Stimulated activated CD4-positive, alpha-beta T cell treated with anti-CD3 and anti-CD28 coated beads, Interleukin-1b, Interleukin-23, amount 100 ng/mL, for 1 hour (primary cell): ENCODE measurements at places on chromosomes 12 and 14.

DNA sequence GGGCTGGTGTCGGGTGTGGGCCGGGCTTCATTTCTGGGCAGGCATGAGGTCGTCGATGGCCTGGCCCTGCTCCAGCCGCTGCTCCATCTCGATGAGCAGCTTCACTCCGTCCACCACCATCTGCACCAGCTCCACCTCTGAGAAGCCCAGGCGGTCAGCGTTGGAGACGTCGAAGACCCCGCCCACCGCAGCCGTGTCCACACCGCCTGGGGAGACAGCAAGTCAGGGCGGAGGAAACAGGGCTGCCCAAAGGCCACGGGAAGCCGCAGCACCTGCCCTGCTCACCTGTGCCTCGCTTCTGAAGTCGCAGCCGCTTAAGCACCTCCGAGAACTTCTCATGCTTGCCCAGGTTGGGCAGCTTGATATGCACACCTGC, 2.8 kb downstream of the CKB start:
- DNase-seq = no peak

DNA sequence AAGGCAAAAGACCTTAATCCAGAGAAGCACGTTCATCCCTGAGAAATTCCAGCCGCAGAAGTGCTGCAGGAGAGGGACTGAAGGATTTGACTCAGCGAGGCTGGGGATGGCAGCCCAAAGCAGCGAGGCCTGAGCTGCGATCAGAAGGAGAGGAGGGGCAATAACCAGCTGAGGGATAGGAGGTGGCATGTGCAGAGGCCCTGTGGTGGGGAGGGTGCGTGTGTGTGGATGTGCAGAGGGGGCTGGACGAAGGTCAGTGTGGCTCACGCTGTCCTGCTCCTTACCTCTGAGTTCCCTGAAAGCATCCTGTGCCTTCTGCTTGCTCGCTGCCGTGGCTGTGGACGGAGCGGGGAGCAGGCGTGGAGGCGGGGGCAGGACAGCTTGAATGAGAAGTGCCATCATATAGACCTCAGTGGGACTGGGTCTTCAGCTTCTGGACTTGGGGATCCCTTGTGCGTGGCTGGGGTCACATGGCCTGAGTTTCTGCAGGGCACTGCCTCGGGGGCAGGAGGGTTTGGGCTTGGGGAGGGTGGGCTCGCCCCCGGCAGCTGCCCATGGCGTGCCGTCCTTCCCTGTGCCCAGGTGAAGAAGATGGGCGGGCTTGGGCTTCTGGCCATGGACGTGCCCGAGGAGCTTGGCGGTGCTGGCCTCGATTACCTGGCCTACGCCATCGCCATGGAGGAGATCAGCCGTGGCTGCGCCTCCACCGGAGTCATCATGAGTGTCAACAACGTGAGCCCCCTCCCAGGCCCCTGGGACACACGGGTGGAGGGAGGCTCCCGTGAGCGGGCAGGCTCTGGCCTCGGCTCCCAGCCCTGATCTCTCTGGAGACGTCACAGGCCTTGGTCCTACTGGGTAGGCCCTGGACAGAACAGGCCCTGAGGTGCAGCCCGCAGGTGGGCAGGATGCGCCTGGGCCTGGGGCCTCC, 11.0 kb downstream of the ACADS start:
- no peak for DNase-seq

- no peak for DNase-seq
Observed at GRCh38 chr12:51891843-51892242, 3.9 kb downstream of the ANKRD33 start.

GRCh38 chr12:66025477-66025876, 105.1 kb downstream of the LLPH start:
- DNase-seq = no peak

GRCh38 chr14:54221432-54221803, 175.4 kb upstream of the CDKN3 start:
- no peak for DNase-seq

- DNase-seq = no peak
Observed at GRCh38 chr14:39446131-39446744, 14.0 kb upstream of the FBXO33 start.

GRCh38 chr12:6204533-6205143, 4.4 kb downstream of the CD9 start:
- DNase-seq = no peak

GRCh38 chr12:58513852-58514251, 406.5 kb downstream of the LRIG3 start:
- DNase-seq = no peak

DNA sequence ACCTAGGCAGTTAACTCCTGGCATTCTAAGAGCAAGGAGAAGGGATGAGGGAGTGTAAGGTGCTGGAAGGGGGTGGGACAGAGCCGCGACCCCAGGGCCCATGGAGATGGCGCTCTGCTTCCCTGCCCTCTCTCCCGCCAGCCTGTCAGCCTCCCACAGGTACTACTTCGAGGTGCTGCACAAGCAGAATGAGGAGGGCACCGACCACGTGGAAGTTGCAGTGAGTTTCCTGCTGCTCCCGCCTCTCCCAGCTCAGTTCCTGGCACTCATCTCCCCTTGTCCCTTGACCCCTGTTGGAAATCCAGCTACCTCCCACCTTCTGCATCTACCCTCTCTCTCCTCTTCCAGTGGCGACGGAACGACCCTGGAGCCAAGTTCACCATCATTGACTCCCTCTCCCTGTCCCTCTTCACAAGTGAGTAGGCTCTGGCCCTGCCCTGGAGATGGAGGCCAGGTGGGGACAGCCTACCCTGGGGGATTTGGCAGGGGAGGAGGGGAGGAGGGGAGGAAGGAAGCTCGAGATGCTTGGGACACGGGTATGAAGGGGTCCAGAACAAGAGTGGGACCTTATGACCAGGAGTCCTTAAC, 88.2 kb downstream of the B4GALNT3 start:
- no peak for DNase-seq

- no peak for DNase-seq
Observed at GRCh38 chr12:23756416-23756815, 193.1 kb downstream of the SOX5 start.

- DNase-seq = no peak
Observed at GRCh38 chr12:11877102-11877826, 193.5 kb upstream of the BCL2L14 start.

DNA sequence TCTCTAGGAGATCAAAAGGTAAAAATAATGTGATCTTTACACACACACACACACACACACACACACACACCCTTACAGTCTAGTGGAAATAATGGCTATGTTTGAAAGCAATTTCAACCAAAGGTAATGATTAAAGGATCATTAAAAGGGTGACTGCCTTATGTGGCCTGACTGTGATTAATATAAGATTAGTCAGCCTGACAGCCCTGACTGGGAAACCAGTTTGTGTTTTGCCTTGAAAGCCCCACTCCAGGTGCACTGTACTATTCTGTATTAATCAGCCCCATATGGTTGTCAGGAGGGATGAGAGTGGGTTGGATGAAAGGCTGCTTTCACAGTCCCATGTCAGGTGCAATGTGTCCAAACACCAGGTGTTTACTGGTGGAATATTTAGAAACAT, 10.5 kb downstream of the RASSF9 start:
- DNase-seq = no peak

GRCh38 chr12:2177003-2177402, 124.2 kb downstream of the CACNA1C start:
- no peak for DNase-seq

DNA sequence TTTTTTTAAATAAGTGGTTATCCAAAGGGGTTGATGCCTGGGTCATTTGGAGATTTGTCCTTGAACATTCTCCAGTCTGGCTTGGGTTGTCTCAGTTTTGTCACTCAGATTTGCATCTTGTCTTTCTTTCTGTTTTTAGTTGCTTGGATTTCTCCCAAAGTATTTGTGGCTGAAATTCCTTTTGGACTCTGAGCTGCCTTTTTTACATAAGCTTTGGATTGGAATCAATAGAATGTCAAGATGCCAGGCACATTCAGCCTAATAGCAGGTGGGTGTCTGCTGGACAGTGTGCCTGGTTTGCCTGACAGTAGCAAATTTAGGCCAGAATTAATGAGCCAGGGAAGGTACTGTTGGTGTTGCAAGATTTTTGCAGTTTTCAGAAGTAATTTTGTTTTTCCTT, 50.0 kb downstream of the FLRT2 start:
- DNase-seq = no peak

DNA sequence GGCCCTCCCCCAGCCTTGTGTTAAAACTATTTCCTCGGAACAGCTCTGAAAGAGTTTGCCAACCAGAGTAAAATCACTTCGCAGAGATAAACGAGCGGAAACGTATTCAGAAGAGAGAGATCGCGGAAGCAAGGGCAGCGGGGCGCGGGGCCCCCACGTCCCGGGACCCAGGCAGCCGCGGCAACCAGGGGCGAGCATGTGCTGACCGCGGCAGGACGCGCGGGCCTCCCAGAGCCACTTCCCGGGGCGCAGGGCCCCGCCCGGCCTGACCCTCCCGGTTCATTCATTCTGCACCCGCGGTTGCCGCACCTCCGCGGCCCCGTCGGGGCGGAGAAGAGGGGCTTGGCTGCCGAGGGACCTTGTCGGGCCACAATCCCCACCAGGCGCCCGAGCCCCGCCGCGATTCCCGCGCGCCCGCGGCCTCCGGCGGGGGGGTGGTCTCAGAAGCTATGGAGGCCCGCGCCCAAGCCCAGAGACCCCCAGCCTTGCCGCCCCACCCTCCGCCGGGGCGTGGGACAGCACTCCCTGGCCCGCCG, 598 bp downstream of the UBE2N start:
- no peak for DNase-seq

GRCh38 chr14:56738020-56738419, 72.3 kb downstream of the OTX2 start:
- no peak for DNase-seq

DNA sequence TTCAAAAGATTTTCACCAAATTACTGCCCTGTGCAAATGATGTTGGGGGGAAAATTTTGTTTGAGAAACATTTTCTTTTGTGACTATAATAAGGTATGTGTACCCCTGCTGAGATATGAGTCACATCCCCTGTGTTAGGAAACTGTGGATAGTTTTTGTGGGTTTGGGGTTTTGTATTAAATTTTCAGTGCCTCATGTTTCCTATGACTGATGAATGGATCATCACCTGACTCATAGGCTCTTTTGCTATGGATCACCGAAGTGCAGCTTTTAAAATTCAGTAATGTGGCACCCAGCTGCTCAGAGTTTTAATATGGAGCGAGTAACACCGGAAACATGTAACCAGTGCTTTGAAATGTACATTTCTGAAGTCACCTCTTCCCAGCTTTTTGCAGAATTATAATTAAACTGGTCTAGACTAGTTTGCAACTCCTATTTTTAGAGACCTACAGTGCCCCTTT, 167.4 kb upstream of the HMGA2 start:
- DNase-seq = no peak

GRCh38 chr12:57590864-57591781, at the start of gene PIP4K2C:
Gene PIP4K2C, plus strand, starts transcription at chr12:57591192. Its CDS starts 98 bp downstream, at chr12:57591290.
- DNase-seq = peak; percentile 52

GRCh38 chr14:103688906-103689902, 26.0 kb downstream of the XRCC3 start:
- no peak for DNase-seq

DNA sequence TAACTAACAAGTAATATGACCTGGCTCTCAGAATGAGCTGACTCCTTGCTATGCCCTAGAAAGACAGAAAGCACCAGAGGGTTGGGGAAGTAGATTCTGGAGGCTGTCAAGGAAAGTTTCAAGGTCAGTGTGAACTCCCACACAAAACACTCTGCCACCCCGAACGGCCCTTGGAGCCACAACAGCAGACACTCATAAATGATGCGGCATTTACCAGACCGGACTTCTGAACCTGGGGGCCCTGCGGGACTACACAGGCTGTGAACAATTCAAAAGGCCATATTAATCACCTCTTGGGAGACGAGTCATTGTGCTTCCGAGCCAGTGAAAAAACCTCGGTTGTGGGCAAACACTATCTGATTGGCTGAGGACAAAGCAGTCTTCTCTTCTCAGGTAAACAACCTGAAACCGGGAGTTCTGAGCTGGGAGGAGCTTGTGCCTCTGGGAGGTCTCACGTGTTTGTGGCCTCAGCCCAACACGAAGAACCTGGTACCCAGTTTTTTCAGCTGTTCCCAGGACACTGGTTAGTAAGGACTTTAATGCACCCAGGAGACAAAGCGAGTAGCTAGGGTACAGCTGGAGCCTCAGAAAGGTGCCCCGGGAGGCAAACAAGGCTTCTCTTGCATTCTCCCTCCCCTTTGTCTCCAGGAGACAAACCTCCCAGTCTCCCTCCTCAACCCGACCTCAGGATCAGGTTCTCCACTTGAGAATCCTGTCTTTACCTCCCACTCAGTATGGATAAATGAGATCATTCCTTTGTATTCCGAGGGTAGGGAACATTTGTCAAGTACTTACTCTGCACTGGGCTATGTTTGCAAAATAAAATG, 35.3 kb downstream of the VWF start:
- no peak for DNase-seq

DNA sequence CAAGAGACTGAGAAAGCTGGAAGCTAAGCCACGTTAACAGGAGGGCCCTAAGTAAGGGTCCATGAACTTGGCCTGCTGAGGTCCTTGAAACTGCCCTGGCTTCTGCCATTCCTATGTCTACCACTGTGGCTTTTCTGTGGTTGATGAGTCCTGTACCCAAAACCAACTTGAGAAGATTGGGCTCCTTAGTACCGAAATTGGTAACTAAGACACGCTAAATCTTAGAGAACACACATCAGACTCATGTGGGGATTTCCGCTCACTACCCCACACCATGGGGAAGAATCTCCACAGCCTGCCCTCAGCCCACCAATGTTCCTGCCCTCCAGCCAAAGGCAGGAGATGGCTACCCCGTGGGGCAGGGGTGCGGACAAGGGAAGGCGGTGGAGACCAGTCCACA, 232.9 kb downstream of the SPTSSA start:
- DNase-seq = no peak

DNA sequence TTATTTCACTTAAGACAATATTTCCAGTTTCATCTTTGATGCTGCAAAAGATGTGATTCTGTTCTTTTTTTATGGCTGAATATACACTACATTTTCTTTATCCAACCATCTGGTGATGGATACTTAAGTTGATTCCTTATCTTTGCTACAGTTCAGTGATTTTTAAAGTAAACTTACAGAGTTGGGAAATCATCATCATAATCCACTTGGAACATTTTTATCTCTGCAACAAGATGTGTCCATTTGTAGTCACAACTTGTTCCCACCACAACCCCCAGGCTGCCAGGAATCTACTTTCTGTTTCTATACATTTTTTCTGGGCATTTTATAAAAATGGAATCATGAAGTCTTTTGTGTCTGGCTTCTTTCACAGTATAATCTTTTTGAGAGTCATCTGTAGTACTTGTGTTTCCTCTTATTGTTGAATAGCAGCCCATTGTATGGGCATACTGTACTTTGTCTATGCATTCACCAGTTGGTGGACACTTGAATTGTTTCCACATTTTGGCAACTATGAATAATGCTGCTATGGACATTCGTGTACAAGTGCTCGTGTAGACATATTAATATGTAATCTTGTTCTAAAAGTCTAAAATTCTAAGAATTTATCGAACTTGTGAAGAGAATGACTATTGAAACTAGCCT, 212.5 kb upstream of the DDHD1 start:
- no peak for DNase-seq
